ENCODE measurements at places on chromosomes 1 and 21.

DNA sequence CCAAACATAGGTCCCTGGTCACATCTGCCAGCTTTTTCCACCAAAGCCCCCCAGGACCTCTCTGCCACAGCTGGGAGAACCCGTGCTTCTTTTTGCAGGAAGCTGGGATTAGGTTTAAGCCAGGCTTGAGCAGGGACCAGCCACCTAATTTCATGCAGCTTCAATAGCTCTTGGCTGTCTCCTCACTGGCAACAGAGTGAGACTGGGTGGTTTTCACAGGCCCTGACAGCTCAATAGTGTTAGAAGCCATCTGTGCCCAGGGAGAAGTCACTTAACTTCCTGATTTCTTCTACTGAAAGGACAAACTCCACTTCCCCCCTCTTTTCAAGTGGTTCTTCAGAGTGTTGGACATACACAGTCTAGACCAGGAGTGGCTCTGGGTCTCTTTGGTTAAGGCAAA is 20.4 kb upstream of the SRSF4 start:
- DNase-seq = no peak

- DNase-seq = no peak
These were observed 183.5 kb upstream of the DPYD start for GRCh38 chr1:98104289-98104688.

DNA sequence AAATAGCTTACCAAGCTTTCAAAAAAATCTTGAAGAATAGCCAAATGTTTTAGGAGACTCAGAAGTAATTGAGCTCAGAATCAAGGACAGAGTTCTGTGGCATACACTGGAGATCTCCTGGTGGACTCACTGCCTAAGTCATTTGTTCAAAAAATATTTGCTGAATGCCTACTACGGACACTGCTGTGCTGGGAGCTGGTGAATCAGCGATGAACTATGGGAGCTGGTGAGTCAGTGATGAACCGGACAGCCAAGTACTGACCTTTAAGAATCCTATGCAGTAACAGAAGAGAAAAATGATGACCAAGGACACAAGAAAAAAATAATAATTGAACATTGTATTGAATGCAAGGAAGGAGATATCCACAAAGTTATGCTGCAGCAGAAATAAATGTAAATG is 717.9 kb upstream of the CXADR start:
- no peak for DNase-seq

DNA sequence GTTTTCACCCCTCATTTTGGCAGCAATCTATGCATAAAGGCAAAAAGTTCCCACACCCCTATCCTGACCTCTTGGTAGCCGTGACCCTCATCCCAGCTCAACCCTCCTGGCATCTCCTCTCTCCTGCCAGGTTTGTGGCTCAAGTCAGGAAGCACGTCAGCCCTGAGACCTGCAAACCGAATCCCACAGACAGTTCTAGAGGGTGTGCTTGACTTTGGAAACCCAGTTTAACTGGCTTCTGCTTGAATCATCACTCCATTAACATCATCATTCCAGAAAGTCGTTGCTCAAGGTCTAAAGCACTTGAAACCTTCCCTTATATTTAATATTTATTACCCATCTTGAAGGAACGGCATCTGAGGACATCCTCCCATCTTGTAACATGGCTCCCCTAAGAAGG is 133.4 kb upstream of the ERG start:
- DNase-seq = no peak

DNA sequence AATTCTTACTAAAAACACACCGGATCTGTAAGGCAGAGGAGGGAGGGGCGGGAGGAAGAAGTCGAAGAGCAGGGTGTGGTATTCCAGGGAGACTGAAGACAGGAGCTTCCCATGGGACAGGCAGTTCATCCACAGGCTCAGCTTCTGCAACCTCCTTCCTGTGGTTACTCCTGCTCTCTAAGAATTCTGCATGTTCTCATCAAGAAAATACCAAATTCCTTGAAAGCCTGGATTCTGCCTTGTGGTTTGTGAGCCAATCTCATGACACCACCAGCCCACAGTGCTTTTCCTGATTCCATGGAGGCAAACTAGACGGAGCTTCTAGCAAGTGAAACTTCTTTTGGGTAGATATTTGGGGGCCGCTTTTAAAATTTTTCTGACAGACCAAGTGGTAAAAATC is 1.1 kb upstream of the ST6GALNAC3 start:
- DNase-seq = no peak

GRCh38 chr1:197307136-197307535 is 39.1 kb downstream of the CRB1 start:
- DNase-seq = no peak

- no peak for DNase-seq
These were observed 1.7 kb upstream of the PBX1 start for GRCh38 chr1:164557270-164557669.

- no peak for DNase-seq
These were observed 16.7 kb upstream of the LDLRAP1 start for GRCh38 chr1:25526753-25527152.
